ENCODE measurements at places on chromosomes 1 and 21.
A peak's percentile ranks its signal among the peaks of the same experiment; 100 is the strongest.

DNA sequence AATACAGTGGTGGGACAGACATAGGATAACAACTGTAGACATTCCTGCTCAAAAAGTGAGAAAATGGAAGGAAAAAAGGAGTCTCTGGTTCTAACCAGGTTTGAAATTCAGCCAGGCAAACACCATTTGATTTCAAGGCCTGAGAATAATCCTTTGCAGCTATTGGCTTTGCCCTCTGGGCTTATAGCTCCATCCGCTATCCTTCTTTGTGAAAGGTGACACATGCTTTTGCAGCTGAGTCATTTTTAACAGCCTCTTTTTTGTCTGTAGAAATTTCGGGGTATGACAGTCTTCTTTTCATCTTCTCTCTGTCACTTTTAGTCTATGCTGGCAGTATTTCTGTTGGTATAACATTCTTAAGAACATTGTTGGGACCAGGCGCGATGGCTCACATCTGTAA, 16.2 kb downstream of the SDHC start:
- no peak for DNase-seq

GRCh38 chr1:178275049-178275448, 181.1 kb downstream of the RASAL2 start:
- DNase-seq, result no peak

GRCh38 chr1:172134087-172134731, 286.3 kb upstream of the C1orf105 start:
- DNase-seq, result no peak

GRCh38 chr1:51418384-51418959, 88.1 kb upstream of the TTC39A start:
- DNase-seq, result no peak

GRCh38 chr21:14522736-14523135, 23.4 kb downstream of the SAMSN1 start:
- no peak for DNase-seq

DNA sequence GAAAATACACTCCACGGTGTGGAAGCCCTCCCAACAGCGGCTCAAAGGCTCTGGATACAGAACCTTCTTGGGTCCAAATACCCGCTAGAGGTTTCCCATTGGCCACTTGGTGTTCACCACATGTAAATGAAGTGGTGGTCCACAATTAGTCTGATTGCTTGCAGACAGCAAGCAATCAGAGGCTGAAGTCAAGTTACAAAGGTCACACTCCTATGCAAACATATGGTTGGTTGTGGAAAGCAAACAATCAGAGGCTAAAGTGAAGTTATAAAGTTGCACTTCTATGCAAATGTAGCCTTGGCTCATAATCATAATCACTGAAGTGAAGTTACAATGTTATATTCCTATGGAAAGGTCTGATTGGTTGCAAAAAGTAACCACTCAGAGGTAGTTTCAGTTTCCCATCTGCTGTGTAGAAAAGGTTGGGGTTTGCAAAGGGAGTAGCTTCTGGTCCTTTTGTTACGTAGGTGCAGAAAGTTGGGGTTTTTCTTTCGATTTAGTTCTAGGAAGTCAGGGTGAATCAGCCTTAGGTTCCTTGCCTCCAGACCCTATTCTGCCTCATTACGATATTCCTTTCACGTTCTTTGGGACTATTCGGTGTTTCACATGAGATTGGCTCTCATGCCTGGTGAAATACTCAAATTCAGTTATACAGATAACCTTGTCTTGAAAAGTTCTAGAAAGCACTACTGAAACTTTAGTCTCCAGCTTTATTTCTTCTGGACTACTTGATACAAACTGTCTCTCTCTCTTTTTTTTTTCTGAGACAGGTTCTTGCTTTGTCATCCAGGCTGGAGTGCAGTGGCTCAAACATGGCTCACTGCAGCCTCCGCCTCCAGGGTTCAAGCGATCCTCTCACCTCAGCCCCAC, 36.7 kb upstream of the MTF2 start:
- peak; percentile 35 for DNase-seq

DNA sequence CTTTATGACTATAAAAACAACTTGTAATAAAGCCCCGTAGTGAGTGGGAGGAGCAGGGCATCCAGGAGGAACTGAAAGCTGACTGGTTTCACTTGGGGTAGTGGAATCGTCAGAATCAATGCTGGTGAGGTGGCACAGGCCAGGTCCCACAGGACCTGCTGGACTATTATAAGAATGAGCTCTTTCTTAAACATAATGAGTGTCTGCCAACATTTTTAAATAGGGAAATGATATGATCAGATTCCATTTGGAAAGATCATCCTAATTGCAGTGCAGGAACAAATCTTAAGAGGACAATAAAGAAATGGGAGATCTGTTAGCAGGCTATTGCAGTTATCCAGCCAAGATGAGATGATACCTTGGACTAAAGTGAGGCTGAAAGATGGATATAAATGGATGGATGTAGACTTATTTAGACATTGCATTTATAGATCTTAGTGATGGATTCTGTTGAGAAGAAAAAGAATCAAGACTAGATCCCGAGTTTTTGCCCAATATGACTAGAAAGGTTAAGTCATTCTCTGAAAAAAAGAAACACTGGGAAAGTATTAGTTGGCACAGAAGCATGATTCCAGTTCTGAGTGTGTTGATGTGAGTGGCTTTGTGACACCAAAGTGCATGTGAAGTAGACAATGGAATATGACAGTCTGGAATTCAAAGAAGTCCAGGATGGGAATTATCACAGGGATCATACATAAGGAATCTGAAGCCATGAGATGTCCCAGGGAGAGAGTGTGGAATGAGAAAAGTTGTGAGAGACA, 153.3 kb upstream of the SGIP1 start:
- DNase-seq, result no peak

DNA sequence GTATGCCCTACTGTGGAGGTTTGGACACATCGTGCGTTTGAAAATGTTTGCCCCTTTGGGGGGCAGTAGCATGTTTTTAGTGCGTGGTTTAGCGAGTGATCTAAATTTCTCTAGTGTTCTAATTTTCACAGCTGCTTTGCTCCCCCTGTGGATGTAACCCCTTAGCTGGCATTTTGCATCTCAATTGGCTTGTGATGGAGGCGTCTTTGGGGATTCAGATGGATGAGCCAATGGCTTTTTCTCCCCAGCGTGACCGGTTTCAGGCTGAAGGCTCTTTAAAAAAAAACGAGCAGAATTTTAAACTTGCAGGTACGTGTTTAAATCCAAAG, 836 bp downstream of the CDC7 start:
- no peak for DNase-seq

DNA sequence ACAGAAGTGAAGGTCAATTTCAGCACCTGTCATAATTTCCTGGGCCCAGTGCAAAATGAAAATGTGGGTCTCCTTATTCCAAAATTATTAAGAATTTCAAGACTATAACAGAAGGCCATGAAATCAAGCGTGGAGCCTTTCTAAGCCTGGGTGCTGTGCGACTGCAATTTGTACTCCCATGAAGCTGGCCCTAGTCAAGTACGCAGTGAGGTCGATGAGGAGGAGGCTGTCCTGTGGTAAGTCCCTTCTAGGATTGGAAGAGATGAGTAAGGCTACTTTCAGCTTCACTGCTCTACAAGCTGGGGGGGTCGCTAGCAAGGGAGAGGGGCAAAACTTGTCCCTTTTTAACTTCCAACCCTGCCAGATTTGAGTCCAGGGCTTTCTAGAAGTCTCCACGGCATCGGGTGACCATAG, 410 bp upstream of the NUDC start:
- no peak for DNase-seq

- no peak for DNase-seq
Observed at GRCh38 chr1:167132301-167133010, 38.6 kb downstream of the STYXL2 start.

DNA sequence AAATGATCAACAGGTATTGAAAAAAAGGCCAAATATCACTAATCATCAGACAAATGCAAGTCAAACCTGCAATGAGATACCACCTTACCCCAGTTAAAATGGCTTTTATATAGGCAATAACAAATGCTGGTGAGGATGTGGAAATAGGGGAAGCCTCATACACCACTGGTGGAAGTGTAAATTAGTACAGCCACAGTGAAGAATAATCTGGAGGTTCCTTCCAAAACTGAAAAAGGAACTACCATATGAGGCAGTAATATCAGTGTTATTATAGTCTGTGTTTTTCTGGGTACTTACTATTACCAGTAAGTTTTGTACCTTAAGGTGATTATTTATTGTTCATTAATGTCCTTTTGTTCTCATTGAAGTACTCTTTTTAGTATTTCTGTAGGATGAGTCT, 201.3 kb downstream of the MRPL39 start:
- no peak for DNase-seq

- DNase-seq, result no peak
Observed at GRCh38 chr21:27813750-27814149, 846.9 kb upstream of the ADAMTS5 start.
